ENCODE measurements at places on chromosomes 7 and 10. TPM values are rescaled to one million over a fixed set of nuclear protein-coding genes. Genes with fewer than 3 reads are reported as not detected.

CLEC5A gene
- total RNA-seq, result 0.99 TPM

STMP1 gene
- total RNA-seq, result 38.6 TPM

AGR2 gene
- not detected for total RNA-seq

CYP2C19 gene
- total RNA-seq, result not detected

ANK3 gene
- total RNA-seq, result 24.8 TPM

DNA sequence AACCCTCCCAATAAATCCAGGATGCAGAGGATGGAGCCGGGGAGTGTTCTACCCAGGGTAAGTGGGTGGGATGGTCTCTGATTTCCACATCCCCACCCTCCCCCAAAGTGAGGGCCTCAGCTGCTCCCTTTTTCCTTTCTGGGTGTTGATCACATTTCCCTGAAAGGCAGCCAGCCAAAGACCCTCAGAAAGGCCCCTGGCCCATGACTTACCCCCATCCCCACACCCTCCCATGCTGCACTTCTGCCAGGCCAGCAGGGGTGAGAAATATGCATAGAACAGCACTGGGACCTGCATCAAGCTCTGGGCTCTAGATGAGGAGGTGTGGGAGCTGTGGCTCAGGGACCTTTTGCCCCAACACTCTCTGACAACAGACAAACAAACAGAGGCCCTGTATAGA lies 927.3 kb upstream of the ZNF722 start:
- H3K27ac ChIP-seq, result no peak overlapping the region
- H3K27me3 ChIP-seq, result no peaks in the 10 kb centered on the region
- DNase-seq, result no peak
- H3K4me1 ChIP-seq, result no peaks in the 10 kb centered on the region
- no peaks in the 10 kb centered on the region for H3K36me3 ChIP-seq

DNA sequence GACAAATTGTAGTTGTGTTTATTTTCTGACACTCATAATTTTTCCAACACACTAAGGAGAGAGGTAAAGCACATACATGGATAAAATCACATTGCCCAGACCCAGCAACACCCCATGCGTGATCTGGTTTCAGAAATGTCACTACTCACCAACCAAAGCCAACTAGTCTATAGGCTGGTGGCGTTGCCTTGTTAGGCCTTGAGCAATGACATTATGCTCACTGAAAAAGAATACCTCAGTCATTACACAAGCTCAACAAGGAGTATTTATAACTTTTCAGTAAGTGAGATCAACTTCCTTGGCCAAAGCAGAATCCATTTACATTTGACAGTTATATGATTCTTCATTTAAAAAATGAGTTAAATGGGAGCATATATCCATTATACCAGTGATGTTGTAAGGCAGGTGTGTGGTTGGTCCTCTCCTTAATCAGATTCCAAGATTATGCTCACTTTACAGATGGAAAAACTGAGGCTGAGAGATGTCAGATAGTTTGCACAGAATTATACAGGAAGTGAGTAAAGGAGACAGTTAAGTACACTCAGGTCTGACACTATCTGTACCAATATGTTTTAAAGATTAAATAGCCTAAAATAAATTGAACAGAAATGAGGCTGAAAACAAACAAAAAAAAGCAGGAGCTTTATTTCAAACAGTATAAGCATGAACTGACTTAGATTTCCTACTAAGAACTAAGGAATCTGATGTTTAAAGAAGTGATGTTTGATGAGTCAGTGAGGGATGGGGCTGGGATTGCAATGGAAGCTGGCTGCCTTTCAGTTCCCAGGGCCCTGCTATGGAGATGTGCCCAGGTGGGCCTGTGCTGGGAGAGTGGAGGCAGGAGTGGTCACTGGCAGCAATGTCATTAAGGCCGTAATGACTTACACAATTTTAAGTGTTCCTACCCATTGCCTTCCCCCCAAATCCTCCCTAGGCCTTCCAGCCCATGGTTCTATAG lies 118.3 kb downstream of the RAPGEF5 start:
- H3K4me1 ChIP-seq, result no peaks in the 10 kb centered on the region
- no peak overlapping the region for H3K27ac ChIP-seq
- no peak overlapping the region for H3K4me3 ChIP-seq
- no peaks in the 10 kb centered on the region for H3K27me3 ChIP-seq
- DNase-seq, result no peak

- no peak overlapping the region for H3K27ac ChIP-seq
- no peak overlapping the region for H3K4me3 ChIP-seq
- H3K4me1 ChIP-seq, result no peaks in the 10 kb centered on the region
- peak; percentile 98 for DNase-seq
Observed at GRCh38 chr10:43322769-43323168, 48.7 kb upstream of the FXYD4 start.

GRCh38 chr7:80521809-80522208 lies 9.9 kb upstream of the GNAT3 start:
- no peak overlapping the region for H3K4me3 ChIP-seq
- H3K27ac ChIP-seq, result no peak overlapping the region
- no peak for DNase-seq
- no peaks in the 10 kb centered on the region for H3K27me3 ChIP-seq
- H3K4me1 ChIP-seq, result peaks cover 10% of the 10 kb centered on the region

DNA sequence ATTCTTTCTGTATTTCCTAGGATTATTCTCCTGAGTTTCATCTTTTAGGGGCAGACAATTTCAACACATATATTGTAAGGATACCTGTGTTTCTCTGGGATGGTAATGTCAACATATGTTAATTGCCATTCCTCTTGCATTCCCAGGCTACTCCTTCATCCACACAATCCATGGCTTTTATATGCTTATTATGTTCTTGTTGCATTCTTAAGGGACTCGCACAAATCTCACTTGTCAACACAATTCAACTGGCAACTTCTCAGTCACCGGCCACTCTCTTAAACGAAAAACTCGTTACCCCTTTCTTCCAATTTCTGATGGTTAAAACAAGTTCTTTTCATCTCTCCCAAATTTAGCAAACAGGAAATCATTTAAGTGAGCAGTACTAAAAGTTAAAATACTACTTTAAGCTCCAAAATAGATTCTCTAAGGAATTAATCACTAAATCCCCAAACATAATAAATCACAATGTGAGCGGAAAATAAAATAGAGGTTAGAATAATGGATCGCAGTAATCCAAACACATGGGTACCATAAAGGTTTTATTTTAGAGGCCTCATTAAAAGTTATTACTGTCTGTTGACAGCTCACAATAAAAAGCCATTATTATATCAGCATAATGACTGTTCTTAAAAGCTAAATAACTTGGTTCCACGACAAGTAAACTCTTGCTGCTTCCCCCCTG lies 223.2 kb downstream of the ELMO1 start:
- no peak for DNase-seq
- H3K4me3 ChIP-seq, result no peak overlapping the region
- H3K4me1 ChIP-seq, result no peaks in the 10 kb centered on the region
- no peak overlapping the region for H3K27ac ChIP-seq
- no peaks in the 10 kb centered on the region for H3K27me3 ChIP-seq
- no peaks in the 10 kb centered on the region for H3K36me3 ChIP-seq

DNA sequence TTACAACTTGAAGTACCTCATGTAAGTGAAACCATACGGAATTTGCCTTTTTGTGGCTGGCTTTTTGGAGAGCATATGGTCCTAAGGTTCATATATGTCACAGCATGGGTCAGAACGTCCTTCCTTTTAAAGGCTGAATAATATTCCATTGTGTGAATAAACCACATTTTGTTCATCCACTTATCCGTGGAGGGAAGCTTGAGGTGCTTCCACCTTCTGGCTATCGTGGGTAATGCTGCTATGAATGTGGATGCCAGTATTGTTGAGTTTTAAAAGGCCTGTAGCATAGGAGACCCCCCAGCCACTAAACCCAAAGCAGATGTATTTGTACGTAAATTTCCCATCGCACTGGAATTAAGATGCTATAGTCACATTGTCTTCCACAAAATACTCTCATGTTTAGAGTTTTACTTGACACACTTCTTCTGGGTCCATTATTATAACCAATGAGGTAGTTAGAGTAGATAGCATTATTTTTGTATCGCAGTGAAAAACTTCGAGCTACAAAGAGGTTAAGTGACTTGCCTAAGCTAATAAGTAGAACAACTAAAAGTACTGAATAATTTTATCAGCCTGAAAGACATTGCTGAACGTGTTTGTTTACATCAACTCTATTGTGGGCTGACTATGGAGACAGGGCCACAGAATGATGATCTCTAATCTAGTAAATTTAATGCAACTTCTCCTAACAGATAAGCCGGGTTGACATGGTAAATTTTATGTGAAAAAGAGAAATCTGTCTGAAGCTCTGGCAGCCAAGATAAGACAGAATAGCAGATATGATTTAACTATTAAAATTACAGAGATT lies 183.0 kb upstream of the CTBP2 start:
- DNase-seq, result peak; percentile 36
- H3K27me3 ChIP-seq, result no peaks in the 10 kb centered on the region
- H3K27ac ChIP-seq, result no peak overlapping the region
- no peak overlapping the region for H3K4me3 ChIP-seq
- H3K4me1 ChIP-seq, result no peaks in the 10 kb centered on the region
- no peaks in the 10 kb centered on the region for H3K36me3 ChIP-seq

DNA sequence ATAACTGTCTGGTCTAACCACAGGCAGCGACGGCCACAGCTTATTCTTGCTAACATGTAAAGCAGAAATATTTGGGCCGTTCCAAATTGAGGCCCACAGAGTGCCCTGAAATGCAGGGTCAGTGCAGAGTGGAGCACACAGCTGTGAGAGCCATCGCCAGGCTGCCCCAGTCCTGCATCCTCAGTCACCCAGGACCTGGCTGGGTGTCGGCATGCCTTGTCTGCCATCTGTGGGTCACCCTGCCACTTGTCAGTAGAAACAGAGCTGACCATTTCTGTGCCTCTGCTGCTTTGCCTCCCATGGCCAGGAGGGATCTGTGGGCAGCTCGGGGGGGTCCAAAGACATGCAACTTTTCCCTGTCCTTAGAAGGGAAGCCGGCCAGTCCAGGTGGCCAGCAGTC lies 57.3 kb upstream of the BTBD16 start:
- no peak overlapping the region for H3K27ac ChIP-seq
- no peaks in the 10 kb centered on the region for H3K36me3 ChIP-seq
- H3K27me3 ChIP-seq, result no peaks in the 10 kb centered on the region
- DNase-seq, result no peak
- H3K4me1 ChIP-seq, result no peaks in the 10 kb centered on the region
- H3K4me3 ChIP-seq, result no peak overlapping the region

DNA sequence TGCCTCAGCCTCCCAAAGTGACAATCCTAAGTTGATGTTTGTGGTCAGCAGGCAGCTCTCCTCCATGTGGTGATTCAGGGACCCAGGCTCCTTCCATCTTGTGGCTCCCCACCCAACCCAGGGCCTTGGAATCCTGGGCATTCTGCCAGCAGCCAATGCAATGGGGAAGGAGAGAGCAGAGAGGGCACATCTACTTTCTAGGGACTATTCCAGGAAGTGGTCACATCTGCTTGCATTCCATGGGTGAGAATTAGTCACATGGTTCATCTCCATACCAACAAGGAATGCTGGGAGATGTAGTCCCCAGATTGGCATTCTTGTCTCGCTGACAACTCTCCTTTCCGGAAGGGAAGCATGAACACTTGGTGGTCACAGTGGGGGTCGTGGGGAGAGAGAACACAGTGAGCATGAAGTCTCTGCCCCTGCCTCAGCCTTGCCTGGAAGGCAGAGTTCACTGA lies 9.9 kb upstream of the SRRM3 start:
- no peak overlapping the region for H3K4me3 ChIP-seq
- H3K36me3 ChIP-seq, result no peaks in the 10 kb centered on the region
- no peaks in the 10 kb centered on the region for H3K27me3 ChIP-seq
- DNase-seq, result no peak

- DNase-seq, result no peak
- no peaks in the 10 kb centered on the region for H3K36me3 ChIP-seq
- H3K4me1 ChIP-seq, result no peaks in the 10 kb centered on the region
- no peak overlapping the region for H3K4me3 ChIP-seq
Observed at GRCh38 chr10:36094096-36094495, 452.0 kb upstream of the FZD8 start.

DNA sequence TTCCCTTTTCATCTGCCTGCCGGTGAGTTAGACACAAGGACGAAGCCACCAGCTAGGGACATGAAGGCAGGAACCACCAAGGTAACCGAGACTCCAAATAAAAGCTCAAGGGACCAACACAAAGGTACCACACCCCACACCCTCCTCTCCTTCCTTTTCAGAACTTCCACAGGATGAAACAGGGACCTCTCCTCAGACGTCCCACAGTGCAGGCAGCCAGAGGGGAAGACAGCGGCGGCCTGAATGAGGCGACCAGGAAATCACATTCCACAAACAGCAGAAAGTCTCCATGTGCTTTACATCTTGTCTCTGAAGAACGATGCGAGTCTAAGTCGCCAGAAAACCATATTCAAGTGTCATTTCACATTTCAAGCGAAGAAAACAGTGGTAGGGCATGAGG lies 97.8 kb downstream of the DIP2C start:
- H3K36me3 ChIP-seq, result no peaks in the 10 kb centered on the region
- H3K4me3 ChIP-seq, result no peak overlapping the region
- no peaks in the 10 kb centered on the region for H3K27me3 ChIP-seq
- no peak for DNase-seq
- H3K27ac ChIP-seq, result no peak overlapping the region
- H3K4me1 ChIP-seq, result peaks cover 5% of the 10 kb centered on the region

- H3K4me1 ChIP-seq, result no peaks in the 10 kb centered on the region
- H3K27ac ChIP-seq, result no peak overlapping the region
- no peaks in the 10 kb centered on the region for H3K36me3 ChIP-seq
- H3K4me3 ChIP-seq, result no peak overlapping the region
Observed at GRCh38 chr10:52756966-52757365, 15.6 kb downstream of the MBL2 start.

DNA sequence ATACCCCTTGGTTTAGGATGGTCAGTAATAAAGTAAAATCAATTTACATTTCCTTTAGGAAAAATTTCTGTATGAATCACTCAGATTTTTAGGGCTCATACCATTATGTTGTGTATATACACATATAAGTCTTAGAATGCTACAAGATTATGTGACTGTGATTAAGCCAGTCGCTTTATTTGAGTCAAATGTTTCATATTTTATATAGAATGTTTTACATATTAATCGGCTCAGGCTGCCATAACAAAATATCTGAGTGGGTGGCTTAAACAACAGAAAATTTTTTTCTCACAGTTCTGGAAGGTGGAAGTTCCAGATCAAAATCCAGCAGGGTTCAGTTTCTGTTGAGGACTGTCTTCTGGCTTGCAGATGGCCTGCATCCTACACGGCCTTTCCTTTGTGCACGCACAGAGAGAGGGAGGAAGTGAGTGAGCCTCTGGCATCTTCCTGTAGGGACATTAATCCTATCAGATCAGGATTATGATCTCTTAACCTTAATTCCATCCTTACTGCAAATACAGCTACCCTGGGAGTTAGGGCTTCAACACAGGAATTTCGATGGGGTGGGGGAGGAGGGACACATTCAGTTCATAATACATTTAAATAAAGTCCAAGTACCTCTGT lies 198.0 kb downstream of the PHF14 start:
- no peaks in the 10 kb centered on the region for H3K4me1 ChIP-seq
- H3K27me3 ChIP-seq, result no peaks in the 10 kb centered on the region
- no peak for DNase-seq
- no peak overlapping the region for H3K4me3 ChIP-seq
- H3K27ac ChIP-seq, result no peak overlapping the region

DNA sequence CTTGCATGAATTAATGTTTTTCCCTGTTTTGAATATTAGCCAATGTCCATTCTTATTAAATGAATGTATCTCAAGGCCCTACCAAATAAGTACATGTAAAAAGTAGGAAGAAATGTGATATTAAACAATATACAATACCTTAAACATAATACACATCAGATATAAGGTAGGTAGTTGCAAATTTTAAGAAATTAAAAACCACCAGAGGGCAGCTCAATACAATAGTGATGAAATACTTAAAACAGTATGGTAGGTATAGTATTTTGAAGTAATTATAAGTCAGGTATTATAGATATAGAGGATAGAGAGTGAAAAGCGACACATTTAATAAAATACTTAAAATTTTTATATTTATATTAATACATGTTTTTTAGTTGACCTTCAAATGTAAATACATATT lies 43.6 kb upstream of the CDK14 start:
- DNase-seq, result no peak
- H3K27me3 ChIP-seq, result no peaks in the 10 kb centered on the region
- H3K4me3 ChIP-seq, result no peak overlapping the region
- H3K27ac ChIP-seq, result no peak overlapping the region
- H3K4me1 ChIP-seq, result no peaks in the 10 kb centered on the region
